ENCODE measurements at places on chromosomes 7 and 10.
A peak's percentile ranks its signal among the peaks of the same experiment; 100 is the strongest.

GRCh38 chr10:101228153-101228965, 904 bp downstream of the LBX1 start:
- no peak for DNase-seq

DNA sequence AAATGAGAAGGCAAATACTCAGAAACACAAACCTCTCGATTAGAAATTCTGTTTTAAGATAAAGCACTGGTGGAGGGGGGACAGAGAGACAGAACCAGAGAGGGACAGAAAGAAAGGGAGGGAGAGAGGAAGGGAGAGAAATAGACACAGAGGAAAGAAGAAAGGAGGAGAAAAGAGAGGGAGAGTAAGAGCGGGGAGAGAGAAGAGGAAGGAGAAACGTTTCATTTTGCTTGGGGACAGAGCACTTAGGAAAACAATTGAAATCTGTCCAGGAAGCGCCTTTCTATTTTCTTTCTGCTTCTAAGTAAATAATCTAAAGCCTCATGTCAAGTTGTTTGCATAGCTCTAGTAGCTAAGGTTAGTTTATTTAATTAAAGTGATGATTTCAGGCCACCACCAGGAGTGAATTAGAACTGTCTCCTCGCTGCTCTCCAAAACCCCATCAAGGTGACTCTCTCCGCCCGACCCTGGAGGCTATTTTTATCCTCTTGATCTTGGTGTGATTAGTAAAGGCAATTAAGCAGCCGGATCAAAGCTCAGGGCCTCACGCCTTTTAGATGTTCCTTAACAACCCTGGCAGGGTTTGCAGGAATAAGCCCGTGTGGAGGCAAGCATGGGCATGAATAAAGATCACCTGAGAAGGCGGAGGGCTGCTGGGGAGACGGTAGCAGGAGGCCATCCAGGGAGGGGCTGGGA, 73.4 kb upstream of the INSIG1 start:
- no peak for DNase-seq

DNA sequence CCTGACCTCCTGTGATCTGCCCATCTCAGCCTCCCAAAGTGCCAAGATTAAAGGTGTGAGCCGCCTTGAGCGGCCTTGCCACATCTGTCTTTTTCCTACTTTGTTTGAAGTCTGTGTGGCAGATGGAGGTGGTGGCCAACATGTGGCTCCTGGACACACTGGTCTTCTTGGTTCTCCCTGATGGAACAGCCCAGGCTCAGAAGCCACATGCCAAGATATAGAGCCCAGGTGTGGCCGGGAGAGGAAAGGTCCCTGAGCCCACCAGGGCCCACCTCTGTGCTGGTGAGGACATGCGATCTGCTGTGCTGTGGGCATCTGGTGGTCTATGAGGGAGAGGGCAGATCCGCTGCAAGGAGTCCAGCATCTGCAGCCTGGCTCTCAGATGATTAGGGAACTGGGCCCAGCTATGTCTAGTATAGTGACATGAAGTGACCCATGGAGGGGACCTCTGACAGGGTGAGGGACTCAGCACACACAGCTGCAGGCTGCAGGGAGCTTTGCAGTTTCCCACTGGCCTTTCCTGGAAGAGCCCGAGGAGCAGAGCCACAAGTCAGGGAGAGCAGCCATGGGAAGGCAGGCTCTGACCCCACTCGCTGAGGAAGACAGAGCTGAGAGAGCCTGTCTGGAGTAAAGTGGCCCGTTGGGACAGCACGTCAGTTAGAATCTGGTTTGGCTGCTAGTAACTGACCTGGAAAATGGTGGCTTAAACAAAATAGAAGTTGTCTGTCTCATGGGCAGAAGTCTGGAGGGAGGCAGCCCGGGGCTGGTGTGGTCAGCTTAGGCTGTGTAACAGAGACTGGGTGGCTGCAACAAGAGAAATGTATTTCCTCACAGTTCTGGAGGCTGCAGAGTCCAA, 25.9 kb downstream of the ADCY1 start:
- no peak for DNase-seq

GRCh38 chr10:20105236-20105635, 289.0 kb downstream of the PLXDC2 start:
- DNase-seq, result no peak

GRCh38 chr10:109104806-109105205, 818.5 kb downstream of the XPNPEP1 start:
- DNase-seq, result no peak

- no peak for DNase-seq
Observed at GRCh38 chr7:137642031-137642430, 204.7 kb downstream of the DGKI start.

DNA sequence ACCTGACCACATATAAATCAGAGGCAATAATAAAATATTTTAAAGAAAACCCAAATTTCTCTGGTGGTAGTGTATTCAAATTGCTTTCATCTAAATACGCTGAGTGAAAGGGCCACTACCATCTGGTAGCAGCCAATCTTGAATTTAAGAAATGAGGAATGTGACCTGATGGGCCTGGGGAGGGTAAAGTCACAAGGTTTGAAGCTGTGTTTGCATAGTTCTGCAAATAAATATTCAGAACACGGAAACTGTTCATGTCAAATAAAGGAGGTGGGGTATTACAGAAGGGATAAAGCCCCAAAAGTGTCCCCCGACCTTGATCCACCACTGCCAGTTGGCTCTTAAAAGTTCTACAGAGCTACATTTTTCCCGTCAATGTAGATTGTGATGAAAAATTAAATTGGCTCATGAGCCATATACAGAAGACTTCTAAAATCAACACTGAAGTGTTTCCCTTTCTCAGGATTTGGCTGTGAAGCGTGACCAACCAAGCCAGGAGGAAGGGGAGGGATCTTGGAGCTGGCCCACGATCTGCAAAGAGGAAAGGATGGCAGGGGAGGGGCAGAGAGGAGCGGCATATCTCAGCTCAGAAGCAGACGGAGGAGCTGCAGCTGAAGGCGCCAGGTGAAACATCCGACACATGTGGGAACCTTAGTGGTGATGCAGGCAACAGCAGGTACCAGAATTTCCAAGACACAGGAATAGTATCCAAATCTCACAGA, 39.6 kb downstream of the MPP7 start:
- DNase-seq, result no peak

DNA sequence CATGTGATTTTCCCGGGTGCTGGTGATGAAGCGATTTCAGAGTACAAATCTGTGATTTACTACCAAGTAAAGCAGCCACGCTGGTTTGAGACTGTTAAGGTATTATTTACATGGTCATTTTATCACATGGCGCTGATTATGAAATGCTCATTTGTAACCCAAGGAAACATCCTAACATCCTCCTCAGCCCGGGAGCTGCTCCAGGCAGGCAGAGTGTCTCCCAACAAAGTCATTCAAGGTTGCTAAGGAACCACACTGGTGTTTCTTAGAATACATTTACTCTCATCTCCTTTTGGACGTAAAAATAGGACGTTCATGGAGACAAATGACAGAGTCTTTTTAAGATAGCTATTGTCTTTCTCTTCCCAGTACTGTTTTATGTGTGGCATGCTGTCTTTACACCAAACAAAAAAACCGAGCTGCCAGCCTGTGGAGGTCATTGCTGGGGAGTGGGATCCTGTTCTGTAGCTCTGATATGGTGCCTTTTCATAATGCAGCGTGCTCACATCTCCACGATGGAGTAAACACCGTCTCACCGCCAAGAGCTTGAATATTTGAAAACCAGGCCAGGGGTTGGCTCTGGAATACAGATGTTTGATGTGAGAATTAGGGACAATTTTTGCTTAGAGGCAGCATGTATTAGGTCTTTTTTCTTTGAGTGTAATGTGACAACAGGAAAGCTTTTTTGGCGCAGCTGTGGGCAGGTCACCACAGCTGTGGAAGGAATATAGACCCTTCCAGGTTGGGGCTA, 119.6 kb downstream of the DOCK1 start:
- peak; percentile 41 for DNase-seq

GRCh38 chr10:1151076-1152033, 95.2 kb downstream of the WDR37 start:
- peak; percentile 4 for DNase-seq

GRCh38 chr10:97087296-97087695, 98.5 kb downstream of the SLIT1 start:
- no peak for DNase-seq

GRCh38 chr10:31204090-31204489, 114.9 kb upstream of the ZEB1 start:
- no peak for DNase-seq

GRCh38 chr10:88091490-88092061, 228.2 kb downstream of the PTEN start:
- no peak for DNase-seq

- DNase-seq, result no peak
Observed at GRCh38 chr7:150648353-150649079, 16.3 kb upstream of the GIMAP6 start.

GRCh38 chr7:35030848-35031247, 6.4 kb downstream of the DPY19L1 start:
- no peak for DNase-seq

- no peak for DNase-seq
Observed at GRCh38 chr10:71084818-71085126, 127.6 kb upstream of the UNC5B start.

DNA sequence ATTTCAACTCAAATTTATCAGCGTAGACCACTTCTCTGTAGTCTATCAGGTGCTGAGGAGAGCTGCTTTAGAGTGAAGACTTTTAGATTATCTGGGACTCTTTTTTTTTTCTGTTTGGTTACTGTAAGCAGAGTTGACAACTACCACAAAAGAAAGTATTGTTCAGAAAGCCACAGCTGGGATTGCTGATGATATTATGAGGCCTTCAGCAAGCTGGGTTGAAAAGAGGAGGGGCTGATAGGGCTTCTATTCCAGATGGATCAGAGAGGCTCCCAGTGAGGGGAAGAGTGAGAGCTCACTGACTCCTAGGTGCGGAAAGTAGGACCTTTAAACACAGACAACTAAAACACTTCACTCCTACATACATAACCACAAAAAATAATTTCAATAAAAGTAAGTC, 188.5 kb upstream of the FERD3L start:
- no peak for DNase-seq

GRCh38 chr10:33876584-33877400, 542.3 kb upstream of the NRP1 start:
- DNase-seq, result no peak

DNA sequence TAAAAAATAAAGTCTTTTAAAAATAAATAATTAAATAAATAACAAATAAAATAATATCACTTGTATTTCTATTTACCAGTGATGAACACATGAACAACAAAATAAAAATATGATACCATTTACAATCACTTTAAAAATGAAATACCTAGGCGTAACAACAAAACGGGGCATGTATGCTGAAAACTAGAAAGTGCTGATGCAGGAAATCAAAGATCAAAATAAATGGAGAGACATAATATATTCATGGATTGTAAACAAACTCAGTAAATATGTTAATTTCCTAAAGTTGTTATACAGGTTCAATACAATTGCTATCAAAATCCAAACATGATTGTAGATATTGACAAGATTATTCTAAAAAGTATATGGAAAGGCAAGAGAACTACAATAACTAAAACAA, 19.2 kb upstream of the SFTPA2 start:
- no peak for DNase-seq

DNA sequence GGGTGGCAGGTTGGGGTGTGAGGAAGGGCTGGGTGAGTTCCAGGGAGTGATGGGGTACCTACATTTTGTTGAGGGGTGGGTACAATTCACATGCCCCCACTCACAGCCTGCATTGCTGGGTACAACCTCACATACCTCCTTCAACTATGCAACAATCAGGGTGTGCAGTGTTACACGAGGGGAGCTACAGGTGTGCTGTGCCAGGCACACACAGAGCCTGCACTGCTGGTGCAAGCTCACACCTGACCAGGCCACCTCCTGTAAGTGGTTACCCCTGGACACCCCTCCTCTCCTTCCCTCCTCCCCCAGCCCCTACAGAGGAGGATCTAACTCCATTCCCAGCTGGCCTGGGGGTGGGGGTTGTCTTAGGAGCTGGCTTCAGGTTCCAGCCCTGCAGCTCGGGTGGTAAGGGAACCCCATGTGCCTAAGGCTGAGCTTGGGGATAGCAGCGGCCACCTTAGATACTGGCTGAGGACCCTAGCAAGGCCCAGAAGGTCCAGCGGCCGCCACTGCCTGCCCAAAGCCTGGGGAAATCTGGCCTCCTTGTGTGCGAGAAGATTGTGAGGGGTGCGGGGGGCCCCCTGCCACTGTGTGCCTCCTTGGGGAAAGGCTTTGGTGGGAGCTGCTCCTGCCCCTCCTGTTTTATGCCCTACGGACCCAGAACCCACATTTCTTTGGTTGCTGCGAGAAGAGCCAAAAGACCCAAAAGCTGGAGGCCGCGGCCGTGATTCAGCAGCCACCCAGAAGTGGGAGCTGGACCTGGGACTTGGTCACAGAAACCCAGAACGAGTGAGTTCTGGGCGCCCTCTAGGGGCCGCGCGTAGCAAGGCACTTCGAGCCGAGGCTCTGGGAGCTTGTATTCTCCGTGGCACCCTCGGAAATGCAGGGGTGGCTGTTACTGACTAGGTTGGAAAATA, 10.8 kb downstream of the TLX1 start:
- peak; percentile 61 for DNase-seq

- no peak for DNase-seq
Observed at GRCh38 chr10:63355682-63356081, 110.1 kb downstream of the JMJD1C start.

Measured in stromal cell of bone marrow (primary cell).